RWPE1 (cell line): ENCODE measurements at places on chromosomes 16 and 17.

DNA sequence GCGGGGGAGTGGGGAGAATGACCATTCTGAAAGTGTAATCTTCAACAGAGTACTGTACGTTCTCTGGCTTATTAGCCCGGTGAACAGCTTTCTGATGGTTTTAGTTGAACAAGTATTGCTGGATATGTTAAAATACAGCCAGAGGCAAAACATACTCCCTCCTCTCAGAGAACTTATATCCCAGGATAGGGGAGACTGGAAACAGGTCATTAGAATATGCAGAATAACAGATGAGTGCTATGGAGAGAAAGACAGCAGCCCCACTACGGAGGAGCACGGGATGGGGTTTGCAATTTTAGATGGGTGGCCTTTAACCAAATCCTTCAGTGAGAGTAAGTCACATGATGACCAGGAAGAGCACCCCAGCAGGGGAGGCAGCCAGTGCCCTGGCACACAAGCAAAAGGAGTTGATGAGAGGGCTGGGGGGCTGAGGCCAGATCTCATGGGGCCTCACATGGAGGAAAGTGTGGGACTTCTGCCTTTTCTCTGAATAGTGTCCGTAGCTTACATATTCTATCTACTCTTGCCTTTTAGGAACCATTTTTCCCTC is 43.1 kb upstream of the SEC14L1 start:
- no peak for DNase-seq

GRCh38 chr16:55297910-55298479 is 26.0 kb upstream of the IRX6 start:
- peak; percentile 76 for DNase-seq

GRCh38 chr17:32976131-32976530 is 15.5 kb upstream of the SPACA3 start:
- no peak for DNase-seq

- DNase-seq = no peak
Observed at GRCh38 chr17:72476575-72476986, 355.8 kb downstream of the SOX9 start.

DNA sequence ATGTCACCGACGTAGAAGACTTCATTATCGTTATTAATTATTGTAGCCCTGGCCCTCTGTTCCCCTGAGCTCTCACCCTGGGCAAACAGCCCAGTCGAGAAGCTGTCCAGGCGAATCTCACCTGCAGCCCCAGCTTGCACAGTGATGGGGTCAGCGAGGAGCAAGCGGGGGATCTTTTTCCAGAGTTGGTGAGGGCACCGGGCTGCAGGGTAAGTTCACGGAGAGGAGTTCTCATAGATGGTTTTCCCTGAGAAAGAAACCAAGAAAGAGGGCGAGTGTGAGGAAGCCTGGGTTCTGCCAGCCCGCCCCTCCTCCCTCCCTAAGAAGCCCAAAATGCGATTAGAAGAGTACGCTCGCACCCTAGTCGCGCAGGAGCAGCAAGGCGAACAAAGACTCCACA is 436 bp downstream of the SPAG5 start:
- DNase-seq = no peak

- DNase-seq = no peak
Observed at GRCh38 chr16:66959704-66960161, 1.3 kb upstream of the CES3 start.

- DNase-seq = no peak
Observed at GRCh38 chr16:17972460-17972943, 364.0 kb downstream of the NPIPA8 start.

- DNase-seq = no peak
Observed at GRCh38 chr17:17783825-17784656, 52.7 kb downstream of the SREBF1 start.

DNA sequence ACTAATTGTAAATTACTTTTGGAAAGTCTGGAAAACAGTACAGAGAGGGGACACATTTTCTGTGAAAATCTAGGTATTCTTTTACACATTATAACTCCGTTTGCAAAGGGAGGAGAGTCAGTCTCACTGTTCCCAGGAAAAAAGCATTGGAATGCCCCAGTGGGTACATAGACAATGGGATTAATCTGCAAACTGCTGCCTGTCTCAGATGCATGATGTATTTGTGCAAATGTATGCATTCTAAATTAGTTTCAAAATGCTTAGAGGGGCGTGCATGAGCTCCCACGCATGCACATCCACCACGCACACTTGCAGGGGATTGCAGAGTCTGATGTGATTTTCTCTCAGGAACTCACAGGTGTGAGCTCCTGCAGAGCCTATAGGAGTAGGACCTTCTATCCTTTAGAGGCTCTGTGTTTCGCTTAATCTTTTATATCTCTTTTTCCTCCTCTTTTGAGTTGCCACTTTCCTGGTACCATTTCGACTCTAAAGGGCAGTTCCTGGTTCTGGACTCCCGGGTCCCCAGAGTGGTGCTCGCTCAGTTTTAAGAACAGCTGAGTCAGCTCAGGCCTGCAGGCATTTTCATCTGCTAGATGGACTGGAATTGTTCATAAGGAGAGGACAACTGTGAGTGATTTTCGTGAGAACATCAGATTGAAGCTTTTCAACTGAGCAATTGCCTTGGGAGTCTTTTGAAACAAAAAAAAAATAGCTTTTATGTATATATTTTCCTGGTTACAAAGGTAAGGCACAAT is 1.1 kb downstream of the BCO1 start:
- no peak for DNase-seq

DNA sequence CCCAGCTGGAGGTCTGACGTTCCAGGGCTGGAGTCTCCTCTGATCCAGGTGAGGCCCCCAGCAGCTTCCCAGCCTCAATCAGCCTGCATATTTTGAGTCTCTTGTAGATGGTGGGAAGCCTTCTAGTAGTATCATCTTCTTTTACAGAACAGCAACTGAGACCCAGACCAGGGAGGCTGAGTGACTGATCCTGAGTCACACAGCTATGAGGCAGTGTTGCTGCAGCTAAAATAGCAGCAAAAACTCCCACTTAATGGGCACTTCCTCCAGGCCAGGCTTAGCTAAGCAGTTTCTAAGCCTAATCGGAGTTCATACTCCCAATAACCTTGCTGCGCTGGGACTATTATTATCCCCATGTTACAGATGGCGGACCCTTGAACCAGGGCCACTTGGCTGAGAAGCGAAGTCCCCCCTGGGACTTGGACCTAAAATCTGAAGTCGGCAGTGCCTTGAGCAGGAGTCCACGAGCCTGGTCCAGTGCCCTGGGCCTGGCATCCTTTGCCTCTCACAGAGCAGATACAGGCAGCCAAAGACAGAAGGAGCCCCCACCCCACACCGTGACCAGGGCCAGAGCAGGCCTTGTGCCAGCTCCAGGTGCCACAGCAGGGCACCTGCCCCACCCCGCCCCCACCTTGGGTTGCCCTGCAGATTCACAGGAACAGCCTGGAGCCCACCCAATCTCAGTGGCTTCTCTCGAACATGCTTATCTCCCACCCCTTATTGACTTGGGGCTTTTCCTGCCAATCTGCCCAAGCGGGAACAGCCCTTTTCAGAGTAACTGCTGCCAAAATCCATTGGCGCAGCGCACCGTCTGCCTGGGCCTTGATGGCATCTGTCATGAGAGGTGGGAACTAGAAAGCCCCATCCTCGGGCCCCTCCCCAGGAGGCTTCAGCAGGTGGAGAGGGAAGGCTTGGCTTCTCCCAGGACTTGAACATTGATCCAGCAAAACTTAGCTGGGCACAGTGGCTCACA is 65.1 kb downstream of the SOCS1 start:
- DNase-seq = no peak

GRCh38 chr17:2064980-2065785 is 10.3 kb downstream of the HIC1 start:
- no peak for DNase-seq

- no peak for DNase-seq
Observed at GRCh38 chr17:34369571-34369970, 6.5 kb upstream of the CCL1 start.

- DNase-seq = no peak
Observed at GRCh38 chr17:60095381-60095780, 16.7 kb upstream of the HEATR6 start.

- DNase-seq = no peak
Observed at GRCh38 chr17:57305908-57306504, 49.7 kb downstream of the MSI2 start.

- DNase-seq = no peak
Observed at GRCh38 chr16:70540994-70541393, 17.4 kb downstream of the SF3B3 start.

GRCh38 chr16:11225677-11226549 is 30.1 kb downstream of the SOCS1 start:
- DNase-seq = no peak

GRCh38 chr17:63455417-63455816 is 9.3 kb upstream of the CYB561 start:
- DNase-seq = no peak

- DNase-seq = no peak
Observed at GRCh38 chr17:44761932-44762810, 3.4 kb downstream of the ADAM11 start.

DNA sequence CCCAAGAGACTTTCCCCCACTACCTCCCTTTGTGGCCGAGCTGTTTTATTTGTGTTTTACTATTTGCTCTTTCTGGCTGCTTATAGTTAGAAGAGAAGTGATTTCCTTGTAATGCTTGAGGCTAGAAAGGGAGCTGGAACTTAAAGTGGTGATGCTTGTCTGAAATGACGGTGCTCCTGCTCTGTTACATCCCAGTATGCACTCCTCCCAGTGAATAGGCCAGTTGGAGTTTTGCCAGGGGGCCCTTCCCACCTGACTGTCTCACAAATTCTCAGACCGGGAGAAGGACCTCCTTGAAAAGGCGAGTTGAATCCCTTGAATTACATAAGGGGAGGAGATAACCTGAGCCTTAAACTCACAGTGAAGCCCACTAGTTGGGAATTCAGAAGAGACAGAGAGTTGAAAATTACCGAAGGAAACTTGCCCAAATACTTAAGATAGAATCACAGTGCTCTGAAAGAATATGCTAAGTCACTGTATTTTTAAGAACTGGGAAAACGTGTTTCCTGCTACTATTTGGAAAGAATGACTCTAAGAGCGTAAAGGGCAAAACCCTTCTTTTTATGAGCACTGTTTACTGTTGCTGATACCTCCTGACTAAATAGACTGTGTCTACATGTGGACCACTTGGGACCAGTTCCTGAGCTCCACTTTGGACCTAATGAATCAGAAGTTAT is 84.7 kb upstream of the CLEC3A start:
- no peak for DNase-seq

DNA sequence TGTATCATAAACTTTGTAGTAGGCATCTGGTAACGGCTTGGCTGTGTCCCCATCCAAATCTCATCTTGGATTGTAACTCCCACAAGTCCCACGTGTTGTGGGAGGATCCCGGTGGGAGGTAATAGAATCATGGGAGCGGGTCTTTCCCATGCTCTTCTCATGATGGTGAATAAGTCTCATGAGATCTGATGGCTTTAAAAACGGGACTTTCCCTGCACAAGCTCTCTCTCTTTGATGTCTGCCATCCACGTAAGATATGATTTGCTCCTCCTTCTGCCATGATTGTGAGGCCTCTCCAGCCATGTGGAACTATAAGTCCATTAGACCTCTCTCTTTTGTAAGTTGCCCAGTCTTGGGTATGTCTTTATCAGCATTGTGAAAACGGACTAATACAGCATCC is 248.7 kb downstream of the SNX29 start:
- DNase-seq = no peak

DNA sequence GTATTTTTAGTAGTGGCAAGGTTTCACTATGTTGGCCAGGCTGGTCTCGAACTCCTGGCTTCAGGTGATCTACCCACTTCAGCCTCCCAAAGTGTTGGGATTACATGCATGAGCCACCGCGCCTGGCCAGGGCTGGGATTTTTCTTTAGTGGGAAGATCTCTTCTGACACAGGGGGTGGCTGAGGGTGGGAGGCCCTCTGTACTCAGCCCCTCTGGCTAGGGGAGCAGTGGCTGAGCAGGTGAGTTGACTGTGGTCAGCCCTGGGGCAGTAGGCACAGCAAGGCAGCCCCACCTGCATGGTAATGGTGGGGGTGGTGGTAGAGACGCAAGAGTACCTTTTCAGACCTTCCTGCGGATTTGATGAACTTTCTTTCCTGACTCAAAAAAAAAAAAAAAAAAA is 12.3 kb upstream of the GPRC5B start:
- no peak for DNase-seq

DNA sequence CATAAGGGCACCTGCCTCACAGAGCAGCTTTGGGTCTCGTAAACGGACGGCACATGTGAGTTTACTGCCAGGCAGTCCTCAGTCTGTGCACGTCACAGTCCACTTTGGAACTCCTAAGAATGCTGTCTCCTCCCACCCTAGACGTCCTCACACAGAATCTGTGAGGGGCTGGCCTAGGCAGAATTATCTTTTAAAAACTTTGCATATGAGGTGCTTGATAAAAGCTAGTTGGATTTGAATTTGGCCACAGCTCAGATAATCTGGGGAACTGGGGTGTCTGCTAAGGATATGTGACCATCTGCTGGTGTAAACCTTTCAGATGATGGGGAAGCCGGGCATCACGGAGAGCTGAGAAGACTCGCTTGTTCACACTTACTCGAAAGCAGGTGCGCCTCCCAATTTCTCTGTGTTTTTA is 64.4 kb downstream of the METRNL start:
- no peak for DNase-seq

DNA sequence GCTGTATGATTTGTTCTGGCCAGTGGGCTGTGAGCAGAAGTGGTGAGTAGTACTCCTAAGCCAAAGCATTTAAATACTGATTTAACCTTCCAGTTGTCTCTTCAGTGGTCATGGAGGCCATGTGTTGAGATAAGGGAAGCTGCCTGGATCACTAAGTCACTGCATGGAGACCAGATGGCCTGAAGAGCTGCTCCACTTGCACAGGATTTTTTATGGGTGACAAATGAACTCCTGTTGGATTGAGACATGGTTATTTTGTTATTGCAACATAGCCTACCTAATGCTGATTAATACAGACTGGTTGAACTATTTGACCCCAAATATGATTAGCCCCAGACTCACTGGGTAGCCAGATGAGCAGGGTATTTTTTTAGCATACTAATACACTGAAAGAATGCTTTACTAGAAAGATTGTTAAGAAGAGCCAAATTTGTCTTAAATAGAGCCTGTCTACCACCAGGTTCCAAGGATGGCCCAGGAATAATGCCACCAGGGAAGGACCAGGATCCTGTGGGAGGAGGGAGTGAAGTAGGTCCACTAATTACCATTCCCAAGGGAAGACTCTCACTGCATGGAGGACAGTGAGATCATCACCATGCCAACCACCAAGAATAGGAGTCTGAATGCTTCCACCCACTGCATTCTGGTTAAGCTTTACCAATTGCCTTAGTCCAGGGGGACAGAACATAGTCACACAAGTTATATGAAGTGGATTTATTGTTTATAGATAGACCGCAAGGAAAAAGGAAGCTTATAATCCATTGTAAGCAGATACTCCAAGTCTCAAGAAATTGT is 187.4 kb upstream of the IRX6 start:
- DNase-seq = no peak

DNA sequence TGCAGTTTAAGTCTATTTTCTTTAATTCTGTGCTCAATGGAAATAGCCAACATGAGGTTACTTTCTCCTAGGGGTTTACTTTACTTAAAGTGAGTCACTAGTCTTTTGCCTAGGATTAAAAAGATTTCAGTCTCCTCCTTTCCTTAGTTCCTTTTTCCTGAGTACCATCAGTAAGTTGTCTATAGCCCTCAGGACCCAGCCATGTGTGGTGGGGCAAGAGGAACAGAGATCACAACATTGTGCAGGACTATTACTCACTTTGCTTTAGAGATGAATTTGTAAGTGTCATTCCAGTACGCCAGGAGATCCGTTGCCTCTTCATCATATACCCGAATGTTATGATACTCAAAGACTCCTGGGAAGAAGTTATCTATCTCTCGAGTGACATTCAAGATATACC is 27.7 kb upstream of the CORO6 start:
- DNase-seq = no peak

GRCh38 chr17:31858642-31859486 is at the start of gene COPRS:
TSS of gene COPRS (minus strand) at chr17:31859244. CDS start at chr17:31859199, 45 bp downstream.
- DNase-seq = peak; percentile 93

- DNase-seq = no peak
Observed at GRCh38 chr17:44390250-44390870, 911 bp upstream of the ITGA2B start.
